Upper lobe of left lung (tissue), 6 donors: ENCODE measurements at places on chromosomes 4 and X. TPM values are rescaled to one million over a fixed set of nuclear protein-coding genes. Genes with fewer than 3 reads are reported as not detected.

- DNase-seq = no peak
Measured at GRCh38 chr4:2615821-2616220, 79.4 kb downstream of the FAM193A start.

DNA sequence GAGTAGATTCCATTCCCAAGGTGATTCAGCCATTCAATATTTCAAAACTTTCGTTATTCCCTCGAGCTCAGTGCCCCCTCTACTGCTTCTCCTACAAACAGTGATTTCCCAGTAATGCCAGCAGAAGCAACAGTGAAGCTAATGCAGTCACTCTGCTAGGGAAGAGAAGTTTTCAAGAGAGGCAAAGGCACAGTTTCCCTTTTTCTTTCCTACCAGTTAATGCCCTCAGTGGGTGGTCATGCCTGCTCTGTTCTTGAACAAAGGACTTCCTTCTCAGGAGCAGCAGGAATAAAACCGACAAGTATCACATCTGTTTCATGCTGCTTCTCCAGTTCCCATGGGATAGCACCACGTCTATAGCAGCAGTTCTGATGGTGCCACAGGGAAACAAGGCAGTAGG lies 317.2 kb downstream of the TENM3 start:
- DNase-seq = no peak

DNA sequence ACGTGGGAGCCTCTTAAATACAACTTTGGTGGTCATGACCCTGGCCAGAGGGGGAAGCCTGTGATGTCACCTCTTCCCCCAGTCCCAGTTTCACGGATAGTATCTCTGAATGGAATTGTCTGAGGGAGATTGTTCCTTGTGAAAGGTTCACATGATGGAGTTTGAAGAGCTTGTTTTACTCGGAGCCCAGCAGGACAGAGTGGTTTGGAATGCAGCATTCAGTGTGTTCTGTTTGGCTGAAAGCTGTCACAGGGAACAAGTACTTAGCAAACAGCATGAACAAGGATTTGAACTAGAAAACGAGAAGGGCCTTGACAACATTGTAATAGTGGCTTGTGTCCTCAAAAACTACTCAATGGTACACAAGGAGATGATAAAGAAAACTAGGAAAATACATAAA lies 133.9 kb upstream of the CXorf66 start:
- DNase-seq = no peak

GRCh38 chr4:186271081-186271678 lies 5.2 kb downstream of the F11 start:
- DNase-seq = no peak

DNA sequence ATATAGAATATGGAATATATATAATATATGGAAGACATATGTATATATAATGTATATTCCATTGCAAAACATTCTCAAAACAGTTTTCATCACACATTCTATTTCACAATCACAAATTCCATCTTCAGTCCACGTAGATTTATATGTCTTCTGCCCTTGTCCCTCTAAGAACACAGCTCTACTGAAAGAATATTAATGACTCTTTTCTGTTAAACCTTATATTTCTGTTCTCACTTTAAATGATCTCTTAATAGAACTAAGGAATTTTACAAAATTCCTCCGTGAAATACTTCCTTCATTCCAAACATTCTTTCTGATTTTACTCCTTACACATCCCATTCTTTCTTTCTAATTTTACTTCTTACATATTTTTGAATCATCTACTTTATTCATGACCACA lies 1043.1 kb upstream of the PABPC4L start:
- DNase-seq = no peak

GRCh38 chrX:101290957-101291603 lies at the start of gene TAF7L:
TSS of gene TAF7L (minus strand) at chrX:101291334. CDS start at chrX:101287543, 3,791 bp downstream.
- DNase-seq = no peak

The FRYL gene
- total RNA-seq = 78.8 TPM

The RRH gene
- not detected for total RNA-seq

The FAT4 gene
- total RNA-seq = 26.9 TPM

The EFHC2 gene
- 0.31 TPM for total RNA-seq
